ENCODE measurements at places on chromosomes 1 and 21. TPM values are rescaled to one million over a fixed set of nuclear protein-coding genes. Genes with fewer than 3 reads are reported as not detected.

DNA sequence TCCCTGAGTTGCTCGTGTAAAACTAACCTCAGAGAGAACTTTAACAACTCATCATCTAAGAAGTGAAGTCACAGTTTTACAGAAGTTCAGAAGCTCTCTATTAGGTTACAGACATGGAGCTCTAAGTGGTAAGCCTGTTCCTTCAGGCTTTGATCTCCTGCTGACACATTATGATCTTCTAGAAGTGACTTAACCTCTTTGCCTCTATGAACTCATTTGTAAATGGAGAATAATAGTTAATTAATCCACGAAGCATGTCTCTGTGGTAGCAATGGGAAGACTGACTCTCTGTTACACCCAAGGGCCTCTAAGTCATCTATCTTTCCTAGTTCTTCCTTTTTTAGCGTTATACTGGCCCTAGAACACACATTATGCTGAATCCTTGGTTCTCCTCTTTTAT, 157.9 kb upstream of the NRIP1 start:
- no peaks in the 10 kb centered on the region for H3K4me1 ChIP-seq
- H3K27ac ChIP-seq: no peak overlapping the region
- H3K27me3 ChIP-seq: no peaks in the 10 kb centered on the region
- no peak for DNase-seq

GRCh38 chr1:46767649-46768282, 31.1 kb upstream of the CYP4B1 start:
- peaks cover 9% of the 10 kb centered on the region for H3K36me3 ChIP-seq
- no peak for DNase-seq
- no peaks in the 10 kb centered on the region for H3K4me1 ChIP-seq
- H3K27ac ChIP-seq: no peak overlapping the region
- no peak overlapping the region for H3K4me3 ChIP-seq

GRCh38 chr1:164982545-164982944, 374.0 kb downstream of the LMX1A start:
- H3K27ac ChIP-seq: no peak overlapping the region
- no peaks in the 10 kb centered on the region for H3K27me3 ChIP-seq
- H3K36me3 ChIP-seq: no peaks in the 10 kb centered on the region
- no peaks in the 10 kb centered on the region for H3K4me1 ChIP-seq
- no peak overlapping the region for H3K4me3 ChIP-seq
- DNase-seq: no peak

DNA sequence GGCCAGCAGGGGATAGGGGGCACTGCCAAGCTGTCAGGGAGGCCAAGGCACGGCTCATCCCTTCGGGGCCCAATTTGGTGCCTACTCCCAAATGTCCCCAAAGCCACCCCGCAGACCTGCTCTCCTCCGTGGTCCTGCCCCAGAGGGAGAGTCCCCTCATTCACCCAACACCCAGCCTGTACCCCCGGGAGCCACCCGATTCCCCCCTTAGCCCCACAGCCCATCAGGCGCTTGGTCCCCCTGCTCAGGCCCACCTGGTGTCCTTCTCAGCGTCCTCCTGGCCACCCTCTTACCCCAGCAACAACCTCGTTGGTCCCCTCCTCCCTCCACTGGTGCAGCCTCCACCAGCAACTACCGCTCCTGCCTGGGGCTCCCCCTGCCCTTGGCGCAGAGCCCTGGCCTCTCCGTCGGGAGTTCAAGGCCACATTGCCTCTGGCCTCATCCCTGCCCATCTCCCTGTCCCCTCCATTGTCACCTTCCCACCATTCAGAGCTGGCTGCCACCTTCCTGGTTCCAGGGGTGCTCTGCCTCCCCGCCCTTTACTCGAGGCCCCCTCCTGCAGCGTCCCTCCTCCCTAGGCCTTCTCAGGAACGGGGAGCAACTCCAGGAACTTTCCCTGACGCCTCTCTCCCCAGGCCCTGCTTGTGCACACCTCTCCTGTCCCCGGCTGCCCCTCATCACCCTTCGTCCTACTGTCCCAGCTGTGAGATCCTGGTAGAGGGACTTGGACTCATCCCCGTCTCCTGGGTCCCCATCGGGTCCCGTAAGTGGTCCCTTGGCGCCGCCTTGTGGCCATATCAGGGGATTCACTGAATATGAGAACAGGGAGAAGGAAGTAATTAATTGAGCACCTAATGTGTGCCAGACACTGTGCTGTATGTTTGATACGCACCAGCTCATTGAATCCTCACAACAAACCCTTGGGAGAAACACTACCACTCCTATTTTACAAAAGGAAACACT, 73.9 kb downstream of the RAP1GAP start:
- H3K4me1 ChIP-seq: peaks cover 7% of the 10 kb centered on the region
- no peak overlapping the region for H3K4me3 ChIP-seq
- no peak overlapping the region for H3K27ac ChIP-seq

FAM163A gene
- not detected for total RNA-seq

MANEAL gene
- 1.1 TPM for total RNA-seq
